Bronchial epithelial cell (primary cell): ENCODE measurements at places on chromosomes 2 and 18. TPM values are rescaled to one million over a fixed set of nuclear protein-coding genes. Genes with fewer than 3 reads are reported as not detected.

- no peak for DNase-seq
Measured at GRCh38 chr2:188664951-188665595, 309.1 kb upstream of the COL3A1 start.

DNA sequence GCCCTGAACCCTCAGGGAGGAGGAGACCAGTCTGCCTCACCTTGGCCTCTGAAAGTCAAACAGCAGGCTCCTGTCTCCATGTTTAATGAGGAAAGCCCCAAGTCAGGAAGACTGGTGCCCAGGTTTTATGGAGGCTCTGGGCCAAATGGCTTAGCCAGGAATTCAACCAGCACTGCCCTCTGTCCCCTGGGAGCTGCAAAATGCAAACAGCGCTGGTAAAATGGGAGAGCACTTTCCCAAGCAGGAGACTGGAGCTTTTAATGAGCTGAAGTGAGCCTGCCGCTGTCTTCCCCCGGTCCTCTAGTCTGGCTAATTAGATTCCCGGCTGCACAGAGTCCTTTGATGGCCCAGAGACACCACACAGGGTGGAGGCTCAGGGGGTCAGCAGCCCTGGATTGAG is 276.0 kb upstream of the TRIB2 start:
- no peak for DNase-seq

DNA sequence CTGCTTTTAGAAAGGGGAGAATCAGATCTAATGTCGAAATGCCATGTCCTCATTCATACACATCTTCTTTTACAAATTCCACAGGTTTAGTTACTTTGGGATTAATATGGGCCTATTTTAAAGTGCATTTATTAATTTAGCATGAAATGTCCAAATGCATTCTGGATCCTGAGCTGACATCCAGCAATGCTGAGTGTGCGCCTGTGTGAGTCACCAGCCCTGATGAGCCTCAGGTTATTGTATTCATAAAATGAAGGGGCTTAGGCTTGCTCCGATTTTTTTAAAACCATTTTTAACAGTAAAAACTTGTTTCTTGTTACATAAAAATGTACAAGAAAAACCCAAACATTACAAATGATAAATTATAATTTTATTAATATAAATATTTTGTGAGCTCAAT is 94.1 kb downstream of the SH3YL1 start:
- DNase-seq = no peak

DNA sequence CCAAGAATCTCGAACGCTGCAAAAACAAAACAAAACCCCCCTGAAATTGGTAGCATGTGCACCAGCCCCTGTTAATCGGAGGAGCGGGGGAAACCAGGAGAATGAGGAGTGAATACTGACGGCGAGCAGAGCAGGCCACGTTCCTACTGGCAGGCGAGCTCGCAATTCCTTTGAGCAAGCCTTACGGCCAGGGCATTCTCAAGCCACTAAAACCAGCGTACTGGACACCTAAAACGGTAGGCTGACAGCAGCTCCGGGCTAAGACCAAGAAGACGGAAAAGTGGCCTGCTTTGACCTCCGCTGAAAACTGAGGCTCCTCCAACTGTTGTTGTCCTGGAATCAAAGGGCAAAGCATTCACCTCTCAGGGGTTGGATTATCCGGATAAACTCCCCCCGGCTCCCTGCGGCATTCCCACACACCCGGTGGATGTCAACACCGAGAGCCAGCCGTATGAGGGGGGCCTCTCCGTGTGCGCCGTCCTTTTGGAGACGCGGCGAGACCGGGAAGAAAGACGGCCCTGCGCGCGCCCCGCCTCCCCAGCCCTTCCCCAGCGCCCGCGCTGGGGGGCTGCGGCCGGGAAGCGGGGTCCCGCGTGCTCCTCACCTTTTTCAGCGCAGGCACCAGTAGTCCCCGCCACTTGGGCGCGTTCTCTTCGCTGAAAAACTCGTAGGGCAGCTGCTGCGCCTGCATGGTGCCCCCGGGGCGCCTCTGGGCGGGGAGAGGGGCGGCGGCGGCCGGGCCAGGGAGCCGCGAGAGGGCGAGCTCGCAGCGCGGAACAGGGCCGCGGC is 925 bp downstream of the SOS1 start:
- no peak for DNase-seq

Gene ADD2
- total RNA-seq = not detected in 2 replicates
